Small intestine (tissue), 16 donors: ENCODE measurements at places on chromosomes 1 and 21. TPM values are rescaled to one million over a fixed set of nuclear protein-coding genes. Genes with fewer than 3 reads are reported as not detected.

DNA sequence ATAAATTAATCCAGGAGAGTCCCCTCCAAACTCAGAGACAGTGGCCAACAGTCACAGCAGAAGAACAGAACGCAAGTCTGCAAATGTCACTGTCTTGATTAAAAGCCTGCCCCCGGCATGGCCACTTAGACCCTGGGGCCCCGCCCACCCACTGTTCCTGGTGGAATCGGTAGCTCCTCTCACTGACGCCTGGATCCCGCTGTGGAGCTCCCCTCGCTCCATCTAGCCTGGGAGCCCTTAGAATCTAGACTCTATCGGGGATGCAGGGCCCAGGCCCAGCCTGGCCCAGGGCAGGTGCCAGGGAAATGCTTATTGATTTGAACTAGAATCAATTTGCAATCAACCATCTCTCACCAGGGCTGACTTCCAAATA lies 21.4 kb upstream of the PLEKHG5 start:
- no peaks in the 10 kb centered on the region for H3K36me3 ChIP-seq
- no peak for DNase-seq
- H3K27me3 ChIP-seq = no peaks in the 10 kb centered on the region
- no peak overlapping the region for H3K4me3 ChIP-seq

The TNFRSF8 gene
- 0.10 TPM for polyA plus RNA-seq

The ZNF648 gene
- not detected for polyA plus RNA-seq

The PI4KB gene
- polyA plus RNA-seq = 30.3 TPM

GRCh38 chr1:24871306-24871901 lies 58.7 kb downstream of the RUNX3 start:
- no peak for DNase-seq
- H3K27ac ChIP-seq = no peak overlapping the region
- H3K36me3 ChIP-seq = no peaks in the 10 kb centered on the region
- H3K27me3 ChIP-seq = no peaks in the 10 kb centered on the region
- H3K4me1 ChIP-seq = no peaks in the 10 kb centered on the region

DNA sequence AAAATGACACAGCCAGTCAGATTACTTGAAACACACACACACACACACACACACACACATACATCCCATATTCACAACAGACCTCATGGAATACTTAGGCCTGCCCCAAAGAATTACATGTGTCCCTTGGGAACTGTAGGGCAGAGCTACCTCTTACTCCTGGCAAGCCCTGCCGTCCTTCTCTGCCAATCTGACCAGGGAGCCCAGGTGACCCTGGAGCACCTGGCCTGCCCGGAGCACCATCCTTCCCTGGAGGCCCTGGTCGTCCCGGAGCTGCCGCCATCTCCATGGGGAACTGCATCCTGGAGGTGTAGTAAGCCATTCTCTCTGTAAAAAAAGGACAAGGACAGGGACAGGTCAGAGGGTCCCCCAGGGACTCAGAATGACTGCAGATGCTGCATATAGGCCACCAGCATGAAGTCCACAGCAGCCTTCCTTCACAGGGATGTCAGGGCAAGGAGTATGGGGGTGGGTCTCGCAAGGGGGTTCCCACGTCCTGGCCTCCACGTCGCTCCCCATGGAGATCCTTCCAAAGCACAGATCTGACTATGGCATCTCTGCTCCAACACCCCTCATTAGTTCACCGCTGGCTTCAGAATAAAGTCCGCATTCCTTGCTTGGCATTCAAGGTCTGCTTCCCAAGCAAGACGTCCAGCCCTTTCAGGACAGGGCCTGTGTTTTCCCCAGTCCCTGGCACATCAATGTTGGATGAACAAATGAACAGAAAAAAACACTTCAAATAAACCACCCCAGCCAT lies 9.2 kb upstream of the PEF1 start:
- H3K36me3 ChIP-seq = no peaks in the 10 kb centered on the region
- no peaks in the 10 kb centered on the region for H3K27me3 ChIP-seq
- no peak for DNase-seq
- H3K4me3 ChIP-seq = no peak overlapping the region
- H3K27ac ChIP-seq = no peak overlapping the region

GRCh38 chr1:27403065-27403726 lies 10.8 kb downstream of the GPR3 start:
- no peak for DNase-seq
- H3K4me3 ChIP-seq = no peak overlapping the region
- no peaks in the 10 kb centered on the region for H3K27me3 ChIP-seq
- H3K27ac ChIP-seq = peak overlapping the region; percentile 78
